ENCODE measurements at places on chromosomes 16 and 17.

GRCh38 chr17:42193216-42193968, 902 bp downstream of the GHDC start:
- no peak for DNase-seq

GRCh38 chr16:87692756-87693155, 73.0 kb downstream of the KLHDC4 start:
- no peak for DNase-seq

DNA sequence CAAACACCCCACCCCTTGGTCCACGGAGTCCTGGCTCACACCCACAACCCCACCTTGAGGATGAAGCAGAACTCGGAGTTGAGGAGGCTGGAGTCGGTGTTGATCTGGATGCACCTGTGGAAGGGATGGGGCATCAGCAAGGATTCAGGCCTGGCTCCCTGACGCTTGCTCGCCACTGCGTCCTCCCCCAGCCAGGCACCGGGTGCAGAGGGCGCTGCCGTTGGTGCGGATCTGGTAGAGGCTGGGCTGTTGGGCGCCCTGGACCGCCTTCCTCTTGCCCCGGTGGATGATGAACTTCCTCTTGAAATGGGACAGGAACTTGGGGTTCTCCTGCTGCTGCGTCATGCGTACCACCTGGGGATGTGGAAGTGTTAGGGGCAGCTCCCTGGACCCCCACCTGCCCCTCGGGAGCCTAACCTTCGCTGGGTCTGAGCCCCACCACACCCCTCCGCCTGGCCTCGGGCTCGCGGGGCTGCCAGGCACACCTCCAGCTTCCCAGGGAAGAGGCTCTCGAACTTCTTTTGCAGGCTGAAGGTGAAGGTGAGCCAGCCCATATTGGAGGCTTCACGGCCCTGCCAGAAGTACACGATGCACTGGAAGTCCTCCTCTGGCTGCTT, 12.3 kb downstream of the FLII start:
- no peak for DNase-seq

DNA sequence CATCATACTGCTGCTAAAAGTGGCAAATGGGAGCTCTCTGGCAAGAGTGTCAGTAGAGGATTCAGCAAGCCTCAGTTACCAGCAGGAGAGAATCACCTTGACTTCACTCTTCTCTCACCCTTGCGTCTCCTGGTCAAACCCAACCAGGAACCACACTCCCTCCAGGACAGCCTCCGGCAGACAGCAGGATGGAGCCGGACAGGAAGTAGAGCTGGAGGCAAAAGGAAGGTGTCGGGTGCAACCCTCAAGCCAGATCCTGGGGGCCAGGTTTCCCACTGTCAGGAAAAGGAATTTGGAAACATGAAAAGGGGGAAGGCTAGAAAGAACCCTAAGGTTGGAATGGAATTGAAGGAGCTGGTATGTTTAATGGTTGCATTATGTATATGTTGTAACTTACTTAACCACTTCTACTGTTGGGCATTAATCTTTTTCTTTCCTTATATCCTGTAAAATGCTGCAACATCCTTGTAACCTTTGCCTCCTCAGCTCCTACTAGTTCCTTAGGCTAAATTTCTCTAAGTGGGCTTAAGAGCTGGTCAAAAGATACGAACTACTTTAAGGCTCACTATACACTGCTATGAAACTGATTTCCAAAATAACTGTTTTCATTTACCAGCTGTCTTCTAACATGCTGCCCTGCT, 40.3 kb downstream of the CYTH1 start:
- no peak for DNase-seq

DNA sequence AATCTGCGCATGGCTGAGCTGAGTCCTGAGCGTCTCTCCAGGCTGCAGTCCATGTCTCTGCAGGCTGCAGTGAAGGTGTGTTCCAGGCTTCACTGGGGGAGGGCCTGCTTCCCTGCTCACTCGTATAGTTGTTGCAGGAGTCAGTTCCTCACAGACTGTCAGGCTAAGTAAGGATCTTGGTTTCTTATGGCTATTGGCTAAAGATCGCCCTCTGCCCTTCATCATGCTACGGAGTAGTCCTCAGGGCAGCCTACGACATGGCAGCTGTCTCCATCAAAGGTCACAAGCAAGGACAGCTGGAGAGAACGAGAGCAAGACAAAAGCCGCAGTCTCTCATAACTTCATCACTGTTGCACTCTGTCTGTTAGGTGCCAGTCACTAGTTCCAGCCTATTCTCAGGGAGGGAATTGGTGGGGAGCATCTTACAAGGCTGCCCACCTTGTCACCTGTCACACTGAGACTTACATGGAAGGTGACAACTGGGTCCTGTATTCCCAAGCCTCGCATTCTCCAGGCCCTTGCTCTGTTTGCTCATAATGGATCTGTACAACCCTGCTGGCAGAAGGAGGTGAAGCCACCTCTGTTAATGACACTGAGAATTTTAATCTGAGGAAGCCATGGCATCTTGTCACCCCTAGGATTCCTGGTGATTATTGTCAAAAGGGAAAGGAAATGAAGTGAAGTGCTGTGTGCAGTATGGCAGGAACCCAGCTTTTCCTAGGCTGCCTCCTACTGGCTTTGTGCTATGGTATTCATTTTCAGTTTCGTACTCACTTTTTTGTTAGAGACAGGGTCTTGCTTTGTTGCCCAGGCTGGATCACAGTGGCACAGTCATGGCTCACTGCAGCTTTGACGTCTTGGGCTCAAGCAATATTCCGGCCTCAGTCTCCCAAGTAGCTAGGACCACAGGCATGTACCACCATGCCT, 43.4 kb downstream of the MFSD11 start:
- DNase-seq = no peak

DNA sequence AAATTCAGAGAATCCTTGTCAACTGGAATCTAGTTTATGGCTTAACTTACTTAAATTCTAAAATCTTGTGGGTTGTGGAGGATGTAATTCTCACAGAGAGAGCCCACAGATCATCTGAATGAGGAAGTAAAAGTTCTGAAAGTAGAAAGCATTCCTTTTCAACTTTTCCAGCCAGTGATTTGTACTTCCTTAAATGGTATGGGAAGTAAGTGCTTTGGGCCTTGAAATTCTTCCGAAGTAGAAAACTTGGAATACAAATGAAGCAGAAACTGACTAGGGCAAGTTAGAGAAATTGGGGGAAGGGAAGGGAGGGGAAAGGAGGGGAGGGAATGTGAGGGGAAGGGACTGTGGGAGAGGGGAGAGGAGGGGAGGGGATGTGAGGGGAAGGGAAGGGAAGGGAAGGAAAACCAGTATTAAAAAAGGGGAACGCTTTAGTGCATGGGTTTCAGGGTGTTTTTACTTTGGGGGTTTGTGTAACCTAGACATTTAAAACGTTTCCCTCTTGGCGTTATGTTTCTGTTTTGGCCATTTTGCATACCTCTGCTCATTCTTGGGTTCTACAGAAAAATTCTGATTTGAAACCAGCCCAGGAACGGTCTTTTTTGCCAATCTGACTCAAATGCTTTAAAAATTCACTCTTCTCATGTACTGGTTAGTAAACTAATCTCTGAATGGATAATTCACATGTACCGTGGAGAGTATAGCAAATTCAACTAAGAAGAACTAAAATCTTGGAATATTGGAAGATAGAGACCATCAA, 15.5 kb upstream of the SNTB2 start:
- DNase-seq = no peak

- DNase-seq = peak; percentile 74
Observed at GRCh38 chr17:18217412-18218015, 7.9 kb upstream of the LLGL1 start.

DNA sequence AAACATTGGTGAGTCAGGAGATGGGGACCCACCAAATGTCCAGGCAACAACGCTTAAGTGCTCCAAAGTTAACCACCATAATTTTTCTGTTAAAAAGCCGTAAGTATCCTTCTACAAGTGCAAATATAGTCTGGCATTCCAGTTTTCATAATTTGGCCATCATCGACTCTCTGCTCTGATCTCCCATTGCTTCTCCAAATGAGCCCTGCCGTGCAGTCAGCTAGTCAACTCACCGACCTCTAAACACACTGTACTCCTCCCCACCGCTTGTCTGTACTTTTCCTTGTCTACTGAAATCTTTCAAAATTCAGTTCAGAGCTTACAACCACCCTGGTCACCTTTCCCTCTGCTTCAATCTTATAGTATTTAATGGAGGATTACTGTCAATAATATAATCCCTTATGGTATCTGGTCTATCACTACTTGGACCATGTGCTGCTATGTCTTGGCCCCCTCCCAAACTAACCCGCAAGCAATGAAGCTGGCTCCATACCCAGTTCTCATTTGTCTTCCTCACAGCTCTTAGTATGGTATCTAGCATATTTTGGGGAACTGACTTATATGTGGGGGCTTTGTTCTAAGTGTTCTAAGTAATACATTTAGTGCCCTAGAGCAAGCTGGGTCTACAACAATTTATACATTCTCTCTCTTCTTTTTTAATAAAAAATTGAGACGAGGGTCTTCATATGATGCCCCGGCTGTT, 52.7 kb upstream of the SLC25A19 start:
- DNase-seq = no peak

GRCh38 chr17:31538080-31538762, 146.7 kb downstream of the RAB11FIP4 start:
- no peak for DNase-seq

DNA sequence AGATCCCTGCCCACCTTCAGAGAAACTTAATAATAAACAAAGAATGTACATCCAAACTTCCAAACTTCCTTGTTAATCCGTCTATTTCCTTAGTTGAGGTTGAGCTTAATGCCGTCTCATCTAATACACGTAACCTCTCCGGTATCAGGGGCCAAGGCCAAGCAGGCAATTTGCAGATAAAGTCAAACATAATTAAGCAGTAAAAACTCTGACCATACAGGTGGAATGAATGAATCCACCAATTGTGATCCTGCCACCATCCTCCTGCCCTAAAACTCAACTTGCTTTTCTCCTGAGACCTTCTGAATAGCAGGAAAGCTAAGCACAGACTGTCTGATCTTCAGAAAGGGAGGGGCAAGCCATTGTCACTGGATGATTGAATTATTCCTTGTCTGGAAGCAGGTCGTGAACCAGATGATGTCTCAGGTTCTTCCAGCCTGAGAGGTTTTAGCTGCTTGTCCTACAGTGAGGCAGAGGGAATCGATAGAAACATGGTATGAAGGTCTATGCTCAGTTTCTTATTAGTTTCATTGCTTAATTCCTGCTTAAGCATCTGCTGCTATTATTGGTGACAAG, 1111.8 kb upstream of the EEF2KMT start:
- DNase-seq = no peak

- no peak for DNase-seq
Observed at GRCh38 chr17:80316927-80317705, 56.5 kb downstream of the RNF213 start.

- DNase-seq = peak; percentile 68
Observed at GRCh38 chr16:56643080-56643778, 4.8 kb downstream of the MT1A start.

DNA sequence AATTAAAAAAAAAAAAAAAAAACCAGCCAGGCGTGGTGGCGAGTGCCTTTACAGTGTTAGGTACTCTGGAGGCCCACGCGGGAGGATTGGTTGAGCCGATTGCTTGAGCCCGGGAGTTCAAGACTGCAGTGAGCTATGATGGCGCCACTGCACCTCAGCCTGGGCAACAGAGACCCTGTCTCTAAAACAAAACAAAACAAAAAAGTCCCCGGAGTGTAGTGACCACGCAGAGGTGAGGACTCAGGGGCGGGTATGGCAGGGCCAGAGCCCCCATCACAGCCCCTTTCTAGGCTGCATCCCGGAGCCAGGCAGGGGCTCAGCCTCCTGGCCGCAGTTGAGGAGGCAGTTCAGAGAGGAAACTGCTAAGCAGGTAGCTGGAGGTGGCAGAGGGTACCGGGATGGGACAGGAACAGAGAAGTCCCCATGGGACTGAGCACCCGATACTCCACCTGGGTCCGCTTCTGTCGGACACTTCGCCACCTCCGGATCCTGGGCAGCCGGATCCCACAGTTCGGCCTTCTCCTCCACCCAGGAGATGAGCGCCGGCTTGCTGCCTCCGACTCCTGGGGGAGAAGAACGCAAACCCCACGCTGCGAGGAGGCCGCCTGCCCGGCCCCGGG, 800 bp downstream of the ZNF747 start:
- no peak for DNase-seq

- DNase-seq = no peak
Observed at GRCh38 chr17:30796016-30796415, 28.5 kb downstream of the CRLF3 start.

DNA sequence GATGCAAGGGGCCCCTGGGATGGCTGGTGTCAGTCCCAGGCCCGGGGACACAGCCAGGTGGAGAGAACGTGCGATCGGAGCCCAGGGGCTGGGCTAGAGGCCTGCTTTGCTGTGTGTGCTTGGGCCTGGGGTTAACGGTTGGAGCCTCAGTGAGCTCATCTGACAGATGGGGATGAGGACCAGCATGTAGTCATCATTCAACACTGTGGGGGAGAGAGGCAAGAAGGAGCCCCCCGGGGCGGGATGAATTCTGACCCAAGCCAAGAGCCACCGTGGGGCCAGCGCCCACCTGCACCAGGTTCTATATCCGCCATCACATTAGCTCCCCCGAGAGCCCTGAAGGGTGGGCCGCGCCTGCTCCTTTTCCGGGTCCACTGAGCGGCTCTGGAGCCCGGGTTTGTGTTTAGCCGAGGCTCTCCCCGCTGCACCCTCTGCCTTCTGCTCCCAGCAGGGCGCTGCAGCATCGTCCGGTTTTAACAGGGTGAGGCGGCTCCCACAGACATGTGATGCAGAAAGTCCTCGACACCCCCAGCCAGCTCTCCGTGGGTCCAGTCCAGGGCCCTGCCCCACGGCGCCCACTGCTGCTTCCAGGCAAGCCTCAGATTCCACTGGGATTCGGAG, 365.7 kb downstream of the SEC14L1 start:
- DNase-seq = no peak

GRCh38 chr16:30046178-30046577, 15.1 kb upstream of the TLCD3B start:
- no peak for DNase-seq

- no peak for DNase-seq
Observed at GRCh38 chr17:15453246-15453645, 14.2 kb downstream of the CDRT4 start.

Measured in stimulated activated CD4-positive, alpha-beta T cell treated with anti-CD3 and anti-CD28 coated beads, Interleukin-4, amount 100 ng/mL, for 48 hours (primary cell).